ENCODE measurements at places on chromosomes 7 and 10.

DNA sequence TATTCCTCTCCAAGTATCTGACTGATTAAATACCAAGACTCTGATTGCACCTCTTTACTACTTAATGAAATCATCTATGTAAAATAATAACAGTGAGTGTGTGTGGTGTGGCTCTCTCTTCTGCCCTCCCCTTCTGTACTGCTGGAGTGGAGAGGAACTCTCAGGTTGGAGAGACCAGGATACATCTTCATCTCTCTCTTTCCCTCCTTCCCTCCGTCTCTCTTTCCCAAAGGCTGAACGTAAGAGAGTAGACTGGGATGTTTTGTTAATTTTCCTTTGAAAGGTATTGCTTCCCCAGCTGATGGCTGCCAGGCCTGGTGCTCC, 272 bp upstream of the GJC3 start:
- no peak for DNase-seq

DNA sequence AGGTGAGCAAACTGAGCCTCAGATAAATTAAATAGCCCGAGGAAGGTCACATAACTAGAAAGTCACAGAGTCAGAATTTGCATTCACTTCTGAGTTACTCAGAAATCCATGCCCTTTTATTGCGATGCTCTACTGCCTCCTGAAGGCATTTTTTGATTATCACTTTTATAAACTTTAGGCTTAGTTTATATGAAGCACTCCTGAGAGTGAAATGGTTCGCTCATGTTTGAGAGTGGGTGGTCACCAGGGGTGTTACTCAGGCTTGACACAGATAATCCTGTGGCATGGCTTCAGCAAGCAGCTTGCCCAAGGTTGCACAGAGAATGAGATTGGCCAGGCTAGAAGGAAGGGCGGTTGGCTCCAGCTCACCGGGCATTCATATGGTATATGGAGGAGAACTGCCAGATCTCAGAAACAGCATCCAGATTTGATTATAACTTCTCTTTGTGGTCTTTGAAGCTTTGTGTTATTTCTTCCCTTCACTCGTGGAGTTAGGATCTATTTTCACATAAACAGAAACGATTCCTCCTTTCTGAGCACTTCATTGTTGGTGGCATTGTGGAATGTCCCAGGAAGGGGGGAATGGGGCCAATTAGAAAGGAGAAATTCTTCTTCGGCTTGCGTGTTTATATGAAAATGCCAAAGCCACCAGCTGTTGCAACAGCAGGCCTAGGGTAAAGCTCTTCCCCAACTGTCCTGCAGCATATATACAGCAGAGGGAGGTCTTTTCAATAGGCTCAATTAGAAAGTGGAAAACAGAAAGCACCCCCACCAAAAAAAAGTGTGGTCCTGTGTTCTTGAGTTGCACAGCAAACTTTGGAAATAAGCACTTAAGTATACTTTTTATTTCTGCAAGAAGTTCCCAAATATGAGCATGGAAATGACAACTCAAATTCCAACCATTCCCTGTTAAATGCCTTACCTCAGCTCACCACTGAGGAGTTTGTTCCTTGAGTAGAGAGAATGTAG, 628.8 kb downstream of the SUGCT start:
- no peak for DNase-seq

DNA sequence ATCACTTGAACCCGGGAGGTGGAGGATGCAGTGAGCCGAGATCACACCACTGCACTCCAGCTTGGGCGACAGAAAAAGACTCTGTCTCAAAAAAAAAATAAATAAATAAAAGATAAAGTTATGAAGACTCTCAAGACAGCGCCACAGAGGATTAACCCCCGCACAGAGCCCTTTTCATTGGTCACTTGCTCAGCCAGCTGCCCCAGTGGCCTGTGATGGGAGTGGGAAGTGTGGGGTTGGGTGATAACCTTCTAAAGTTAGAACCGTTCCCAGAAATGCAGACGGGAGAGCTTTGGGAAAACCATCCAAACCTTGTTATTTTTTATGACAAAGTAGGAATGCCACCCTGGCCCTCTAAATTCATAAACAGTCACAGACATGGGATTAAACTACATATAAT, 57.4 kb downstream of the PARP12 start:
- DNase-seq, result no peak

GRCh38 chr7:83001362-83002040, 161.2 kb downstream of the PCLO start:
- no peak for DNase-seq

DNA sequence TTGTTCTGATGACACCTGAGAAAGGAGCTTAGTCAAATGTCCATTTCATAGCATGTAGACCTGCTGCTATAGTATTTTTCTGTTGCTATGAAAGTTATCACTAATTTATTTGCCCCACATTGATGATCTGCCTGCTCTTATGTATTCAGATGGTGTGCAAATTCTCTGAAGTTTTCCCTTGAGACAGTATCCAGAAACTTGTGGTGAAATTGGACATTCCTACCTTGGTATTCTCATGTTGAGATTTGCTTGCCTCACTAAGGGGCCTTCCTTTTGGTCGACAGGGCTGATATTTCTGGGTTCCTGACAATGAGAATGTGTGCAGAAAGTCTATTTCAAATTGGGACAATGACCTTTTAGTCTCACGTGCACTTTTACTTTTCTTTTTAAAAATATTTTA, 253.2 kb upstream of the FZD8 start:
- DNase-seq, result no peak

GRCh38 chr7:28701731-28702130, 256.4 kb downstream of the TRIL start:
- no peak for DNase-seq

GRCh38 chr7:18437101-18437500, 58.4 kb upstream of the HDAC9 start:
- no peak for DNase-seq

- DNase-seq, result no peak
Observed at GRCh38 chr7:138000081-138000701, 1.7 kb downstream of the CREB3L2 start.

GRCh38 chr7:47932016-47932415, 16.2 kb downstream of the PKD1L1 start:
- no peak for DNase-seq

DNA sequence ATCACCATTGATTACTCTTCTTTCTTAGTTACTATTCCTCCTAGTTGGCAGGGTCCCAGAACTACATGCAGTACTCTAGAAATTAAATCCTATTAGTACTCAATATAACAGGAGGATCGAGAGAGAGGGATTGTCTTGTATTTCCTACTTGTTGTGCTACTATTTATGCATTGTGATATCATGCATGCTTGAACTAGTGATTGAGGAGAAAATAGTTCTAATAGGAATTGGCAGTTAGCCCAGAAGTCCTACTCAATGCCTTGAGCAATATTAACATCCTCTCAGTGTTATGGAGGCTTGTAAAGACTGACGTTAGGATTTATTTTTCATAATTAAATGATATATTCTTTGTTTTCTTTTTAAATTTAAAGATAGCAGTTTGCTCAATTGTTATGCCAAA, 67.4 kb downstream of the FOXP2 start:
- no peak for DNase-seq

DNA sequence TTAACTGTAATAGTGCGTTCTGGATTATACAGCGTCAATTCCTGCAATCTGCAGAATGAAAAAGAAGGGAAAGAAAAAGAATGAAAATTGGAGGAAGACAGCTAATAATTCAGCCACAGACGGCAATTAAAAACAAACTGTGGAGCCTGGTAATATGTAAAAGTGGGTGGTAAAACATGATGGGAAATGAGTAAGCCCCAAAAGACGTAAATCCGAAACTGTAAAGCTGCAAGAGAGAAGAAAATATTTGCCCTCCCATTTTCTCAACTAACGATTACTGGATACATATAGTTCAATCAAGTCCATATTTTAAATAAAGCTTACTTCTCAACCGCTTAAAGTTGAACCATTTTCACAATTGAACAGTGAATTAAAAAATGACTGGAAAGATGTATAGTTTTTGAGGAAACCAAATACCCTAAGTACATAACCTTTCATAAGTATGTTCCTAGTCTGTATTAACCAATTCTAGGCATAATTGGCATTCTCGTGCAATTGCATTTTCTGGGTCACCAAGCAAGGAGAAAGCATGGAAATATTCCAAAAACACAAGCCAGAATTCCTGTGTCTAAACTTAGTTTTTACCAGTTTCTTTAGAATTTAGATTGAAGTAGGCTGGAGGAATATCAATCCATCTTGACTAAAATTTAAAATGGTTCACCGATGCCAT, 44.8 kb downstream of the MALSU1 start:
- no peak for DNase-seq

DNA sequence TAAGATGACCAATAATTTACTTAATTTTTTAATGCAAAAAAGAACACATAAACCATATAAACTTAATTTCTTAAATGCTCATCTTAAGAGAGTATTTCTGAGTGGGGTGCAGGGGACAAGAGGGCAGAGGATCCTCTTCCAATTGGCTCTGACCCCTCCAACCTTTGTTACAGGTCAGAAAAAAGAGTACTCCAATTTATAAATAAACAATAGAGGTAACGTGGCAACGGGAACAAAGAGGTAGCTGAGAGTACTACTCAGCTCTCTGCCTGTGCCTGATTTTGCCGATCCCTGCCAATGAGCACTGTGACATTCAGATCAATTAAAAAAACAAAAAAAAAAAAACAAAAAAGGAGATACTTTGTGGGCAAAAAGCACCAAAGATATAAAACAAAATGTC, 307.9 kb downstream of the PARD3 start:
- no peak for DNase-seq

- no peak for DNase-seq
Observed at GRCh38 chr10:72353028-72353964, 1.4 kb downstream of the DNAJB12 start.

DNA sequence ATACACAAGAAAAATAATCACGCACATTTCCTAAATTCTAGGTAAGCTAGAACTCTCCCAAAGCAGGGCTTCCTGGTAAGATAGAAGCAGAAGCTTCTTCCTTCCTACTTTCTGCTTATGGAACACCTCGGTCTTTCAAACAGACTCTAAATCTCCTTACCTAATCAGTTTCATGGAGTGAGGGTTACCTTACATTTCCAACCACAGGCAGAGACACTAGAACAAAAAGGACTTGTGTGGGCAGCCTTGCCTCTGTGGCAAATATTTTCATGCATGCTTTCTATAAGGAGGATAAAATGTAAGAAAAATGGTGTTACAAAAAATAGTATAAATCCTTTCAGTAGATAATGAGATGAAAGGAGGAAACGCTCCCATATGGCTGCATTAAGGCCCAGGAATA, 386.3 kb upstream of the SMIM30 start:
- no peak for DNase-seq

- no peak for DNase-seq
Observed at GRCh38 chr7:151385626-151386300, 24.1 kb downstream of the WDR86 start.

GRCh38 chr7:17680943-17681351, 259.3 kb downstream of the SNX13 start:
- DNase-seq, result no peak

DNA sequence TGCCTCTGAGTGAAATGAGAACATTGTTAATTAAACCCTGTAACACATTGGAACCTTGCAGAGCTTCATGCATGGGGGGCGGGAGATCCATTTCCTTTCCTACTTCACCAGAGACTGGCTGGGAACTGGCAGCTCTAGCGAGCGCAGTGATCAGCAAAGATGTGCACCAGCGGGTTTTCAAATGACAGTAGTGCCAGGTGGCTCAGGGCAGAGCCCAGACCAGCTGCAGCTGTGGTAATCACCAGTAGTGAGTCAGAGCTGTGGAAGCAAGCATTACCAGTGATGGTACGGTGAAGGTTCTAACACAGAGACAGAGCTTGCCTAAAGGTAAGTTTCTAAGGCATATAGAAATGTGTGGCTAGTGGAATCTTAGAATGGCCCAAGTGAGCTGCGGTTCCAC, 1009.7 kb upstream of the CELF2 start:
- DNase-seq, result no peak
